ENCODE measurements at places on chromosomes 12 and 14.
A peak's percentile ranks its signal among the peaks of the same experiment; 100 is the strongest.

GRCh38 chr14:49641697-49642129, 6.7 kb upstream of the DNAAF2 start:
- DNase-seq: peak; percentile 63

- no peak for DNase-seq
Measured at GRCh38 chr12:18749386-18749957, 11.6 kb downstream of the CAPZA3 start.

- no peak for DNase-seq
Measured at GRCh38 chr14:95577870-95578269, 43.0 kb downstream of the GLRX5 start.

- peak; percentile 29 for DNase-seq
Measured at GRCh38 chr12:12194206-12194605, 72.6 kb downstream of the LRP6 start.

DNA sequence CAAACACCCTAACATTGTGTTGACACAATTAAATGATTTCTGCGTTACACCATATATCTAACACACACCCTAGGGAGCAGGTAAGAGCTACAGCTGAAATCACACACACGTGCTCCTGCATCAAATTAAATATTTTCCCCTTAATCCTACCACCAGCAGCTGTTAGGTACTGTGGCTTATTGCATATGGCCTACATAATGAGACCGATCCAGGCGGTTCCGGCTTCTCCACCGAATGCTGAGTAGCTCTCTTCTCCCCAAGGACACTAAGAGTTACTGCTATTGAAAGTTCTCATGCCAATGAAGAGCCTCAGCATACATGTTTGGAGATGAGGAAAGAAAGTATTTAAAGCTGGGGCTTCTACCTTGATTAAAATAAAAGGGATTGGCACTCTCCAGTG, 472.2 kb upstream of the STXBP6 start:
- no peak for DNase-seq

- no peak for DNase-seq
Measured at GRCh38 chr12:48828293-48828692, 10.0 kb downstream of the CACNB3 start.

DNA sequence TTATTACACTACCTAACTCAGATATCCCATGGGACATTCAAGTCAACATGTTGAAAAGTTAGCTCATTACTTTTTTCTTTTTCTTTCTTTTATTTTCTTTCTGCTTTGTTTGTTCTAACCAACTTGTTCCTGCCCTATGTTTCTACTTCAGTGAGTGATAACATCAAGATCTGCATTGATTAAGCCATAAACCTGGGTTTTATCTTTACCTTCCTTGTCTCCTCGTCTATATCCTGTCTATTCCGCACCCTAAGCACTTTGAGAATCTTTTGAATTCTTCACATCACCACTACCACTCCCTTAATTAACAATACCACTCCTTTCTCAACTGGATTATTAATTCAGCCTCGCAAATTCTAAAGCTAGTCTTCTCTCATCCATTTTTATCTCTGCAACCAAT, 81.9 kb upstream of the AVPR1A start:
- no peak for DNase-seq

GRCh38 chr14:104929268-104930230, 4.9 kb downstream of the PLD4 start:
- no peak for DNase-seq

DNA sequence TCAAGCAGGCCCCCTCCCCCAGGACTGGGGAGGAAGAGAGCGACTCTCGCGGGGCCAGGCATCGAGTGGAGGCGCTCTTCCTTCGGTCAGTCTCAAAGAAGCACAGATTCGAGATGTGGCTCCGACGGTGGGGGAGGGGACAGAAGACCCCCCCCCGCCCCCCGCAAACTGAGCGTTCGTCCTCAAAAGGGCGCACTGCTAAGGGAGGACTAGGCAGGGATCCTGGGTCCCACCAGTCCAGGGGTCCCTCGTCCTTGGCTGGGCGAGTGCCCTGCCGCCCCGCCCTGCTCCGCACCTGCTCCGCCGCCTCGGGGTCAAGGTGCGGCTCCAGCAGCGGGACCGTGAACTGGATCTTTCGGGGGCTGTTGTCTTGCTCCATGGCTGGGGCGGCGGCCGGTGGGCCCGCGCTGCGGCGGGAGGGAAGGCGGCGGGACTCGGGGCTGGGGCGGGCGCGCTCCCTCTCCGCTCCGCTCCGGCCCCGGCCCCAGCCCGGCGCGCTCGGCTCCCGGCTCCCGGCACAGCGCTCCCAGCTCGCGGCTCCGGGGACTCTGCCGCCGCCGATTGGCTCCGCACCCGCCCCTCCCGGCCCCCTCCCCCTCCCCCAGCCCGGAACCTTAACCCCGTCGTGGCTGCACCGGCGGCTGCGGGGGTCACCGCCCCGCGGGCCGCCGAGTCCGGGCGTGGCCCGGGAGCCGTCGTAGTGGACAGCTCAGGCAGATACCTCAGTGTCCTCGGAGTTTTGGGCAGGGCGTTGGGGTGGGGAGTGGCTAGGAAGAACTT, at the start of gene PPP1R1A:
Gene PPP1R1A (minus strand): TSS at position 550 of the 780 bp plus-strand sequence. CDS start 171 bp downstream, at position 379.
- DNase-seq: no peak

DNA sequence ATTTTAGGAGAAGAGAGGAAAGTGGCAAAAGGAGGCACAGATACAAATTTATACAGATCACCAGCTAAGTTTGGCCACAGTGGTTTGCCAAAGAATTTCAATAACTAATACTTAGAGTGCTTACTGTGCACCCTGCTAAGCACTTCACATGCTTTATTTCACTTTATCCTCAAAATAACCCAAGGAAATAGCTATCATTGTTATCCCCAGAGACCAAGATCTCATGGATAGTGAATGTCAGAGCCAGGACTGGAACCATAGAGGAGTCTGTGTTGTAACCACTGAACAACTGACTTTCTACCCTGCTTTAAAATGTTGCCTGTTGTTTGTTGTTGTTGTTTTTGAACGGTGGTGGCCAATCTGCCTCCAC, 1.3 kb upstream of the TCP11L2 start:
- peak; percentile 34 for DNase-seq

GRCh38 chr14:61219673-61220072, 61.5 kb downstream of the TMEM30B start:
- DNase-seq: no peak

GRCh38 chr12:96361074-96361473, 39.2 kb downstream of the CDK17 start:
- DNase-seq: no peak

- no peak for DNase-seq
Measured at GRCh38 chr14:38958589-38958988, 144.4 kb downstream of the SEC23A start.

- no peak for DNase-seq
Measured at GRCh38 chr12:12483438-12483837, 79.2 kb downstream of the DUSP16 start.

- peak; percentile 8 for DNase-seq
Measured at GRCh38 chr14:75579882-75580281, 1.5 kb downstream of the FLVCR2 start.

GRCh38 chr14:26081043-26081442, 516.8 kb downstream of the NOVA1 start:
- DNase-seq: no peak

- no peak for DNase-seq
Measured at GRCh38 chr12:120939523-120939922, 35.4 kb upstream of the SPPL3 start.
